ENCODE measurements at places on chromosomes 3 and 15.
A peak's percentile ranks its signal among the peaks of the same experiment; 100 is the strongest.

GRCh38 chr3:40103829-40104228 is 205.7 kb upstream of the EIF1B start:
- no peak for DNase-seq

DNA sequence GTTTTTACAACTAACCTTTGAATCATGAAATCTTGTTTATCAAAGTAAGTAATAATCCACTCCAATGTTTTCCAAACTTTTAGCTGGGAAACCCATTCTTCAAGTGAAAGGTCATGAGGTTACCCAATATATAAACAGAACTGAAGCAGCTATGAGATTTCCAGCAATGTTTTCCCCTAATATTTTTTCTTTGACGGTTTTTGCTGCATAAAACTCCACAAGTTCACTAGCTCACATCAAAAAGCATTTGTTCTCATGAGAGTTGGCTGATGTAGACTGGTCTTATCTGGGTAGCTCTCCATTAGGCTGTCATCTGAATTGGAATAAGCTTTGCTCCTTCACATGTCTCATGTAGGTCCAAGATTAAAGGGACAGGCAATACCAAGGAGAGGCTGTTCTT is 241.2 kb upstream of the LRRC3B start:
- DNase-seq: no peak

GRCh38 chr3:48301800-48302166 is 31.7 kb downstream of the SPINK8 start:
- DNase-seq: no peak

GRCh38 chr15:83833569-83833968 is 179.6 kb downstream of the ADAMTSL3 start:
- DNase-seq: no peak

GRCh38 chr3:120495809-120496208 is 45.0 kb upstream of the FSTL1 start:
- no peak for DNase-seq

DNA sequence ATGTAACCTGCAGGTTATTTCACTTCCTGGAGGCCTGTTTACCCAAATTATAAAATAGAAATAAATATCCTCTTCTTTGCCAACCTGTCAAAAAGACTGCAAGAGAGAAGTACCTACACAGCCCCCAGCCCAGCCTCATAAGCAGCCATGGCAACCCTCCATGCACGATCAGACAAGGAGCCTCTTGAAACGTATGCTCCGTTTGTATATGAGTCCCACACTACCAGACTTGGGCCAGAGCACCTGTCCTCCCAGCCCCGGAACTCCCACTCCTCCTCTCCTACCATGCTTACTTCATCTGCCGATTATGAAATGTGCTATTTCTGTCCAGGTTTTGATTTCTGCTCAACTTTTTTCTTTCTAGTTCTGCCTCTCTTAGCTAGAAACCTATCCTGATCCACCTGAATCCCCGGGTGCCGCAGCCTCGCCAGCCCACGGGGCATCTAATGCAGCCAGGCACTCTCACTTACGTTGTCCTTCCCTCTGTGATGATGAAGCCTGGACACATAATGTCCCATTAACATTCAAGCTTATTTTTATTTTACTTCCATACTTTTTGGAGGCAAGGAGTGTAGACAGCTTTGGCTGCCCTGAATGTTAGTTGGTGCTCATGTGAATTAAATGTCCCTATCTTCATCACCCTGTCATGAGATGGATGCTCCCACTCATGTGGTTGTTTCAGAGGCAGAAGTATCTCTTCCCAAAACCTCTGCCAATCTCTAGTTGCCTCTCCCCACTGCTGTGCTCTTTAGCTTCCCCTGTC is 73.8 kb downstream of the MB21D2 start:
- no peak for DNase-seq

- DNase-seq: no peak
These were observed 69.4 kb downstream of the ZBTB20 start for GRCh38 chr3:115077501-115078250.

- no peak for DNase-seq
These were observed 5.8 kb downstream of the HSPBAP1 start for GRCh38 chr3:122787872-122788271.

DNA sequence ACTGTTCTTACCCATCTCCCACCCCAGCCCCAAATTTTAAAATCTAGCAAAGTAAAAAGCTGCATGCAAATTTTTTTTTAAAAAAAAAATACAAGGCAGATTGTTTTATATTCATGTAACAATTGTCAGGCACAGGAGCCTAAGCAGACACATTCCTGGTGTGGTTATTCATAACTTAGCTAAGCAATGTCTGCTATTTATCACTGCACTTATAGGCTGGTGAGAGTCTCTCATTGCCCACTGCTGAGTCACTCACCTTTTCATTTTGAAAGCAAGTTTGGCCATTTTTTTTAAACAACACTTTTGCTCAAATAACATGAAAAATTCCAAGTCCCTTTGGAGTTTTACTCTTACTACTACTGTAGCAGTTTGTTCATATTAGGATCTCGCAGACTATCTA is 413.9 kb downstream of the RBMS3 start:
- DNase-seq: peak; percentile 89

DNA sequence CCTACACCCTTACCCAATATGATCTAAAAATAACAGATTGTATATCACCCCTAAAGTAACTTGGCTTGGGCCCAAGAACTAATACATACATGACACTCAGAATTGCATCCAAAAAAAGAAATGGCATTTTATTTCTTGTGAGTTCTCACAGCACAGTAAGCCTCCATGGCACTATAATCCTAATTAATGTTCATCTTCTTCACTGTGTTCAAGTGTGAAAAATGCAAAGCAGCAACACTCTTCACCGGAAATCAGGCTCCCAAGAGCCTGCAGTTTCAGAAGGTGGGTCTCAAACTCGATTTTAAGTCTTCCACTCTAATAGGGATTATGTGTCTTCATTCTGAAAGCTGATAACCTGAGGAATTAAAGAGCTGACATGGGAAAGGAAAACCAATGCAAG is 142.8 kb upstream of the TSC22D2 start:
- DNase-seq: no peak

DNA sequence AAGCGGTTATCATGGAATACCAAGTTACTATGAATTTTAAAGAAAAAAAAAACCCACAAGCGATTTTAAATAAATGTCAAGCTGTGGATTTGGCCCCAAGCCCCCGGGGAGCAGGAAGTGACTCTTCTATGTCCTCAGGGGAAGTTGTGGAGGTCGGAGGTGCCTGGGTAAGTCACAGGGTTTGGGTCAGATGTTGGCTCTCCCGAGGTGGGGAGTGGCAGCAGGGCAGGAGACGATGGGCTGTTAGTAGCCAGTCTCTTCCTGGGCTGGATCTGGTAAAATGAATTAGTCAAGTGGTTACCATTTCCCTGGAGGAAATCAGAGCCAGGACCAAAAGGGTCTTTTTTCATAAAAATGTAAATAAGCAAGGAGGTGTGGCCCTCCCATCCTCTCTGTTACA is 316.7 kb downstream of the TLE3 start:
- no peak for DNase-seq

- no peak for DNase-seq
These were observed 108.9 kb upstream of the UBE2E1 start for GRCh38 chr3:23696842-23697241.

GRCh38 chr15:65373163-65373651 is 4.6 kb downstream of the IGDCC3 start:
- DNase-seq: no peak

- no peak for DNase-seq
These were observed 87.9 kb upstream of the CHD2 start for GRCh38 chr15:92812271-92812670.

- no peak for DNase-seq
These were observed 481 bp downstream of the MASP1 start for GRCh38 chr3:187291001-187291511.

- DNase-seq: no peak
These were observed 41.3 kb downstream of the GOLGA8S start for GRCh38 chr15:23395832-23396231.

GRCh38 chr3:73319179-73319769 is 257.8 kb downstream of the EBLN2 start:
- no peak for DNase-seq

DNA sequence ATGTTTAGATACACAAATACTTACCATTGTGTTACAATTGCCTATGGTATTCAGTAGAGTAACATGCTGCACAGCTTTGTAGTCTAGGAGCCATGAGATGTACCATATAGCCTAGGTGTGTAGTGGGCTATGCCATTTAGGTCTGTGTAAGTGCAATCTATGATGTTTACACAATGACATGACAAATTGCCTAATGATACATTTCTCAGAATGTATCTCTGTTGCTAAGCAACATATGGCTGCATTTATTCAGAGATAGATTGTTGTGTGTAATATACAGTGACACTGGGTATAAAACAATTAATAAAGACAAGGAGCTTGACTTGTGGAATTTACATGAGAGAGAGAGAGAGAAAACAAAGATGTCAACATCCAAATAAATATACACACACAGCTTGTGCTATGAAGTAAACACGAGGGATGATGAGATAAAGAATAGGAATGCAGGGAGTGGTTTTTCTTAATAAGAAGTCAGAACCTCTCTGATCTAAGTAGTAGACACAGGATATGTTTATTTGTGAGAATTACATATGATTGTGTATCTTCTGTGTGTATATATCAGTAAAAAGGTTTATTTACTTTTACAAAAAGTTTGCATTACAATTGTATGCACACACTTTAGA is 110.0 kb downstream of the KCNAB1 start:
- no peak for DNase-seq

GRCh38 chr3:42497009-42497731 is 5.3 kb upstream of the VIPR1 start:
- peak; percentile 31 for DNase-seq

- DNase-seq: no peak
These were observed 41.7 kb downstream of the APH1B start for GRCh38 chr15:63319065-63319464.

DNA sequence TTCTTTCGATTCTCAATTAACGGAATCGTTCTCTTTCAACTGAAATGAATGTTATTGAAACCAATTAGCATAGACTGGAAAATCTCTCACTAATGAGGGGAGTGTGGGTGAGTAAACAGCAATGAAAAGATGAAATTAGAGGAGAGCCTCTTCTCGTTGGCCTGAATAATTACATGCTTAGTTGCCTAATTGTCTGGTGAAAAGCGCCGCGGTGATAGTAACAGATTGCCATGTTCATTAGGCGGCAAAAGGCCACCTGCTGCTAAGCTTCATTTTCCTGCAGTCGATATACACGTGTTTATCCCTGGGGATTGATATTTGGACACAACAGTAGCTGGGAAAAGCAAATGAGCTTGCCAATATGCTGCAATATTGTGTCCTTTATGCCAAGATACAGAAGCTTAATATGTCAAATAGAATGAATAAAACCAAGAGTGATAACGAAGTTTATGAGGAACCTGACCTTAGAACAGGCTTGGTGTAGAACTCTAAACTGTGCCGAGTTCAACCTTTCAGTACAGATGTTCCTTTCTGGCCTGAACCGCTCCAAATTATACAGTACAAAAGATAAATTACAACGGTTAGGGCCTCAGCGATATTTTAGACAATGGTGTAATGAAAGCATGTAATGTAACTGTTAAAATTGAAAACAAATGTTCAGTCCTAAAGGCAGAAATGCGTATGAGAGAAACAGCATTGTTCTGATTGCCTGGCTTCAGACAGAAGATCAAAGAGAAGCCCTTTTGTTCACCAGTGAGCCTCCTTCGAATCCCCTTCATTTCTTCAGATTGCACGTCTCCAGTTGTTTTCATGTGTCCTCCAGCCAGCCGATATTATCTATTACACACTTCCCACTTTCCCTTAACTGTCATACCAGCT is 185.2 kb downstream of the SHOX2 start:
- no peak for DNase-seq

DNA sequence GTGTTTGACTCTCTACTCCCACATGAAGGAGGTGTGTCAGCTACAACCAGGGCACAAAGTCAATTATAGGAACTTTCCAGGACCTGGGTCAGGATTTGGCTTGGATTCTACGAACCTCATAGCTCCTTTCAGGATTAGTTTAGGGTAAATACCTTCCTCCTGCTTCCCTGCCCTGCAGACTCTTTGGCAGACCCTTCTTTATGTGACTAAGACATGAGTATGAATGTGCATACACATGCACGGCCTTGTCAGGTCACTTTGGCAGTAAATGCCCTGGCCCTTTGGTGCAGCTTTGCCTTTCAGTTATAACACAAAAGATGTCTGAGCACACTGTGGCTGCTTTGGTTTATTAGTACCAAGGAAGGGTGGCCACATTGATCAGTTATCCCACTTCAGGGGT is 68.9 kb downstream of the GHSR start:
- DNase-seq: no peak

DNA sequence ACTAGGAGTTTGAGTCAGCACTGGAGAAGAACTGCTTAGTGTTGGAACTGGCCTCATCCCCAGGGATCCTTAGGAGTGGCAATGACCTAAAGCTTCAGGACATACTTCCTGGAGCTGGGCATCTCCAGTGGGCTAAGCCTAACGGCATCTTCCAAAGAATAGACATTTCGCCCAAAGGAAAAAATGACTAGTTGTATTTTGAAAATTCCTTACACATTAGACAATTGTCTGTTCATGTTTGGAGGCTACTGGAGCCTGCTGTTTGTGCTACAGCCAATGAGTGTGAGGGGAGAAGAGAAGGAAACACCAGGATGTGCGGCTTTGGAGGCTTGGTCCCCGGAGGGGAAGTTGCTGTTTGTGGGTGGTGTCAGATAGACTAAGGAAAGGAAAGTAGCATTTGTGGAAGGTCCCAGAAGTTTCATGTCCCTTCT is 77.6 kb downstream of the POLR2M start:
- no peak for DNase-seq

GRCh38 chr15:41557673-41558399 is 1.2 kb upstream of the TYRO3 start:
- DNase-seq: peak; percentile 48

GRCh38 chr3:112498914-112499711 is at the start of gene BTLA:
TSS of gene BTLA (minus strand) at chr3:112499472. CDS start at chr3:112499358, 114 bp downstream.
- no peak for DNase-seq

GRCh38 chr3:194165271-194166018 is 29.5 kb downstream of the HES1 start:
- no peak for DNase-seq

GRCh38 chr3:14369675-14370669 is 32.4 kb upstream of the SLC6A6 start:
- DNase-seq: no peak

DNA sequence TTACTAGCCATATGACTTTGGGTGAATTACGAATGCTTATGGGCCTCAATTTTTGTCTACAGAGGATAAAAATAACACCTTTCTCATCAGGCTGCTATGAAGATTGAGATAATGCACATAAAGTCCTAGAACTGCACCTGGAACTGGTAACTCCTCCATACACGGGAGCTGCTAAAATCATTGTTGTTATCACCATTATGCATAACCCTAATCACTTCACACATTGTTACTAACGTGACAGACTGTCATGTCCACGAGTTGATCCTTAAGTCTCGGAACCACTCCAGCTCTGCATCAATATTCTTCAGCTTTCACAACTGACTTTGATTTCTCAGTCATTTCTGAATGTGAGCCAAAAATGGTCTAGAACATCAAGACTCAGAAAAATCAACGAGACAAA is 64.1 kb downstream of the RFTN1 start:
- DNase-seq: no peak

DNA sequence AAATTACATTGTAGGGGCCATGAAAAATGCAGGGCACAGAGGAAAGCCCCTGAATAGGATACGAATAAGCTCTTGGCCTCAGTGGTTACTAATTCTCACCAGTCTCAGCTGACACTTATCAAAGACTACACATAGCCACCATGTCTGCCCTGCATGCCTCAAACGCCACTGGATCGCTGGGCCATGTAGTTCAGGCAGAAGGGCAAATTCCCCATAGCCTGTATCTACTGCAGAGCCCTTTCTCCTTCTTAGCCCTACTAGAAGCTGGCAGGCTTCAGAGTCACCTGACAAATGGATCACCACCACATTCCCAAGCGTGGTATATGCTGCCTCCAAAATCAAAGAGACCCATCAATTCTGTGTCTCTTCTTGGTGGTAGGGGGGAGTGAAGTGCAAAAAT is 177.4 kb downstream of the MINAR1 start:
- no peak for DNase-seq
